ENCODE measurements at places on chromosomes 16 and 17. TPM values are rescaled to one million over a fixed set of nuclear protein-coding genes. Genes with fewer than 3 reads are reported as not detected.

Gene ZKSCAN2
- 2.8 TPM for total RNA-seq

Gene RASL10B
- total RNA-seq, result 3.9 TPM

Gene AATK
- total RNA-seq, result 0.56 TPM

Gene TPSD1
- total RNA-seq, result not detected

Gene SOST
- 20.0 TPM for total RNA-seq

Gene CNTD1
- total RNA-seq, result 0.19 TPM

Gene ERBB2
- 26.8 TPM for total RNA-seq

Gene RHBDF1
- 31.4 TPM for total RNA-seq

Gene GP1BA
- total RNA-seq, result not detected

Gene ADAD2
- not detected for total RNA-seq

Gene NPEPPS
- 78.2 TPM for total RNA-seq

Gene MT1M
- 2.5 TPM for total RNA-seq

Gene CA7
- not detected for total RNA-seq

Gene KRTAP9-4
- not detected for total RNA-seq

Gene RNF222
- total RNA-seq, result not detected

Gene PPP1R9B
- total RNA-seq, result 61.5 TPM

Gene NAGS
- 0.96 TPM for total RNA-seq

Gene PHB1
- total RNA-seq, result 107 TPM

Gene KRT20
- not detected for total RNA-seq

Gene FSCN2
- total RNA-seq, result 5.1 TPM

Gene GLIS2
- total RNA-seq, result 1.7 TPM

Gene CCL4L2
- 0.56 TPM for total RNA-seq

Gene SYCE1L
- total RNA-seq, result not detected

Gene PPL
- 1.5 TPM for total RNA-seq

Gene TBC1D26
- not detected for total RNA-seq

Gene KRT39
- total RNA-seq, result 0.28 TPM

Gene HOXB2
- total RNA-seq, result 6.5 TPM

Gene SENP3
- total RNA-seq, result 99.3 TPM

Gene USP43
- total RNA-seq, result not detected

Gene CCL3
- not detected for total RNA-seq

Gene SLC38A8
- not detected for total RNA-seq
